ENCODE measurements at places on chromosomes 13 and 19.

GRCh38 chr13:101499406-101499805 lies 46.9 kb downstream of the ITGBL1 start:
- no peak for DNase-seq

DNA sequence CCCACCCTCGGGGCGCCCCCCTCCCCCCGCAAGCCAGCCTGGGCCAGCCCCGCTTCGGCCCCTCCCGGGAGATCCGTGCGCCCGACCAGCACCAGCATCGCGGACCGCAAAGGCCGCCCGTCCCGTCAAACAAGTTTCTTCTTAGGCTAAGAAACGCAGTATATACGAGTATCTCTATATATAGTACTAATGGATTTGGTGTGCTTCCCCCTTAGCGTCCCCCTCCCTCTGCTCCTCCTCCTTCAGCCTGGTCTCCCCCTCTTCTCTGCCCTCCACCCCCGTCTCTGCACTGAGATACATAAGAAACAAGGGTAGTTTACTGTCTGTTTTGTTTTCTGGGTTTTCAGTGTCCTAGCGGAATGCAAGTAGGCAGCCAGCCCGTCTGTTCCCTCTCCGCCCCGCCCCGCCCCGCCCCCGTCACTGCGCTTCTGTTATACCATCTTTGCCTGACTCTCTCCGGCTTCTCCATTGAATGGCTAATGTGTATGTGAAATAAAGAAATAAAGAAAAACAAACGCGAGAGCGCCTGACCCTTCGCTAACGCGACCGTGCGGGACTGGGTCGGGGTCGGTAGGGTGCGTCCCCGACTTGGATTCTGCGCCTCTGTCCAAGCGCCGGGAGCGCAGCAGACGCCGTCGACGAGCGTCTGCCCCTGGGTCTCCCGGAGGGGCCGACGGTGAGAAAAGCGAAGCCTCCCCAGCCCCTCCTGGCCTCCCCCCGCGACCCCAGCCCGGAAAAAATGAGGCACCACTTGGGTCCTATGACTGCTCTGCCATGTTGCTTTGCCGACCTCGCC lies 4.2 kb downstream of the LYL1 start:
- peak; percentile 71 for DNase-seq

- DNase-seq = no peak
These were observed 197.1 kb upstream of the TSHZ3 start for GRCh38 chr19:31546205-31546960.

- DNase-seq = peak; percentile 72
These were observed 26.3 kb downstream of the ZNF844 start for GRCh38 chr19:12090807-12091206.

DNA sequence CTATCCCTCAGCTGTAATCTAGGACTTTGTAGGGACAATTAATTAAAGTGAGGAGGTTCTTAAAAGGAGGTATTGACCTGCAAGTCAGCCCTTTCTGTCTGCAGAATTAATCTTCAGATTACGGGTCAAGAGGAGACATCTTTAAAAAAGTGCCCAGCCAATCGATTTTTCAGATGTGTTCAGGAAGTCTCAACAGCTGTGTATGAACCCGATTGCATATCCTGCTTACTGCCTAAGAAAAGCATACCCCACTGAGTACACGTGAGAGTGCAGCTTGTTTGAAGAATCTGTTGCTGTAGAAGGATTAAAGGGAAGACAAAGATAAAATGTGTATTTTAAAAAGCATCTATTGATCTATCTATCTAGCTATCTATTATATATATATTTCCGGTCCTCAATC lies 1194.5 kb downstream of the UQCRFS1 start:
- DNase-seq = no peak

- DNase-seq = no peak
These were observed 232.0 kb upstream of the SPRY2 start for GRCh38 chr13:80572923-80573316.

GRCh38 chr19:18202778-18203407 lies 949 bp downstream of the RAB3A start:
- DNase-seq = peak; percentile 55

DNA sequence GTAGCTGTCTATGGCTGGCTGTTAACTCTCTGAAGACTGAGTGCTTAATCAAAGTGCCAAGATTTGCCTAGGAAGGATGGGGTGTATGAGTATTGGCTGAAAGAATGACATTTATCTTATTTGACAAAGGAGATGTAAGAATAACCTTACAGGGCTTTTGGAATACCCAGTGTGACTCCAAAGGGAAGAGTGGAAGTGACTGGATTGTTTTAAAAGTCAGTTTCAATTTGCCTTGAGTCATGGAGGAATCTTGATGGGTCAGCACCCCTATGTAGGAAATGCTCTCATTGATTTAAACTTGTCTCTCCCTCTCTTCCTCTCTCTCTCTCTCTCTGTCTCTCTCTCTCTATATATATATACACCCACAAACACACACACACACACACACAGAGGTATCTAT lies 118.4 kb upstream of the CLDN10 start:
- DNase-seq = no peak

- DNase-seq = no peak
These were observed 67.3 kb upstream of the KLF12 start for GRCh38 chr13:74201530-74201929.

DNA sequence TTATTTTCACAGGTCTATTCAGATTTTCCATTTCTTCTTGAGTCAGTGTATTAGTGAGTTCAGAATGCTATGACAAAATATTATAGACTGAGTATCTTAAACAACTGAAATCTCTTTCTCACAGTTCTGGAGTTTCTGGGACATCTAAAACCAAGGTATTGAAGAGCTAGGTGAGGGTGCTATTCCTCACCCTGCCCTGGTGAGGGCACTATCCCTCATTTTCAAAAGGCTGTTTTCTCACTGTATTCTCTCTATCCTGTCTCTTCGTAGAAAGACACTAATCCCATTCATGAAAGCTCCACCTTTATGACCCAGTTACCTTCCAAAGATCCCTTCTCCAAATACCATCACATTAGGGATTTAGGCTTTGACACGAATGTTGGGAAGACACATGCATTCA lies 1617.1 kb downstream of the PCDH9 start:
- DNase-seq = no peak

GRCh38 chr13:83229574-83230305 lies 652.5 kb downstream of the SLITRK1 start:
- DNase-seq = no peak

DNA sequence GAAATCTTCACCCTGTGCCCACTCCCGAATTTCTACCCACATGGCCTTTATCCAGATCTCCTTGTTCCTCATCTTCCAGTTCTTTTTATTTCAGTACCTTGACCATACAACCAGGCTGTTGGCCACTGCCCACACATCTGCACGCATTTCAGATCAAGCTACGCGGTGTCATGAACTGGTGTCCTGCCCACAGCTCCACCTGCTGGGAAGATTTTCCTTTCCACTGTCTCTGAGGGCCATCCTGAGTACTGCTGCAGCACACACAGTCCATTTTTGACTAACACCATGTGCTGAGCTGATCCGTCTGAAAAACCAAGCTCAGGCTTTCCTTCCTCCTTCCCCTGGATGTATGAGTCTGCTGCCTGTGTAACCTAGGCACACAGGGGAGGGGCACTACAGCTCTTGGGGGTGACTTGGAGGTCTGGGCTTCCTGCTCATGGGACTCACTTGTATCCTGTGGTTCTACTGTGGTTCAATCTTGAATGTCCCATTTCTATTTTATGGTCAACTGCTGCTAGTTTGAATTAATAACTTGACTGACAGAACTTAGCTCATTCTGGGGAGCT lies 71.9 kb downstream of the WASF3 start:
- no peak for DNase-seq

- no peak for DNase-seq
These were observed 143.4 kb downstream of the ZIC5 start for GRCh38 chr13:99828123-99828522.

DNA sequence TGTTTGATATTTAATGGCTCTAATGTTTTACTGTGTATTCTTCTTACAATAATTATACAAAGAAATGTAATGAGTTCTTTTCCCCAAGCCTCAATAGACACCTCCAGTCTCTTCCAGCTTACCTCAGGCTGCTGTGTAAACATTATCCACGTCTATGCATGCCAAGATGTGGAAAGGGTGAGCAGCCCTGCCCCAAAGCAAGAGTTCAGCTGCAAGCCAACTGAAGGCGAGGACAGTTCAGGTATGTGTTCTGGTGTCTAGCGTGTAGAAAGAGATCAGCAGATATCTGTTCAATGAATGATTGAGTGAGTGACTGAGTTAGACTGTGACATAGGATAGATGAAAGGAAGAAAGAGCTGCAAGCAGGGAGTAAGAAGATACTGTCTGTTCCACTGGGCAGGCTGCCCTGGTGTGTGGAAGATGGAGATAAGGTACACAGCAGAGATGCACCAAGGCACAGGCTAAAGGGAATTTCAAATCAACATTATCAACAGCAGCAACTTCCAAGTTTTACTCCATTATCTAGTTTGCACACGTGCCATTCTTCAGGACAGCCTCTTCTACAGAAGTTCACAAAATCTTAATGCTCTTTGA lies 66.0 kb downstream of the LATS2 start:
- DNase-seq = no peak

- DNase-seq = no peak
These were observed 17.7 kb upstream of the FBXO17 start for GRCh38 chr19:38993271-38993670.

GRCh38 chr19:9362905-9363304 lies at the start of gene ZNF177:
ZNF177 (plus strand) TSS chr19:9363013; CDS start chr19:9378312, 15,299 bp downstream.
- no peak for DNase-seq

DNA sequence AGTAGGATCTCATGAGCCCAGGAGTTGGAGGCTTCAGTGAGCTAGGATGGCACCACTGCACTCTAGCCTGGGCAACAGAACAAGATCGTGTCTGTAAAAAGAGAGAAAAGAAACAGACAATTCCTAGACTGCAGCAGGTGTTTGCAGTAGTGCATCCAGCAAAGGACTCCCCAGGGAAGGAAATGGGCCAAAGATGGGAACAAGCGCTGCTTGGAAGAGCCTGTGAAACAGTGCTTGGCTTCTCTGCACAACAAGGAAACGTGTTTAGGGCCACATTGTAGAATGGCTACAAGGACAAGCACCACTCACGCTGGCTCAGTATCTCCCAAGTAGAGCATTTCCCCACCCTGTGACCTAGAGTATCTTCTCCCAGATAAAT lies 35.5 kb upstream of the LDLR start:
- no peak for DNase-seq

DNA sequence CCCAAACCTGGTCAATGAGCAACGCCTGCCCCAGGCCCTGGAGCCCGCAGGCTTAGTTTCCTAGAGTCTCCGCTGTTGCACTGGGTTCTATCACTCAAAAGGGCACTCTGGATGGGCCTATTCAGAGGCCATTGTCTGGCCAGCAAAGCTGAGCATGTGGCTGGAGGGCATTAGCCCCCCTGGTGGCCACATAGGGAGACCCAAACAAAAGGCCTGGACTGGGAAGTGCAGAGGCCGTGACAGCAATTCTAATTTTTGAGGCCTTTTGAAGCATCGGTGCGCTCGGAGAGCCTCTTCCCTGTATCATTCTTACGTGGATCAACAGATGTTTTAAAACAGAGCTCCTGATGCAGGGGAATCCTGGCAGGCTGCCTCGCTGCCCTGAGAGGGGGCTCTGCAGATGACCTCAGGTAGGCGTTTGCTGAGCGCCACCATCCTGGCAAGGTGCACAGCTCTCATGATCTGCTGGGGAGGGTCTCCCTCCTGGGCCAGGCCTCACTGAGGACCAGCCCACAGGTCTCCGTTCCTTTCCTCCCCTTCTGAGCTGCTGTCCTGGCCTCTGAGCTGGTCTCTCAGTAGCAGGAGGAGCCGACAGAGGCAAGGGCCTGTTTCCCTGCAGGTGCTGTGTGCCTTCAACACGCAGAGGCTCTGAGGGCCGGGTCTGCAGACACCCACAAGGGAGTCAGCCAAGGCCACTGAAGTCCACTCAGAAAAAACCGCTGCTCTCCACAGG lies 190.5 kb downstream of the URI1 start:
- DNase-seq = no peak

DNA sequence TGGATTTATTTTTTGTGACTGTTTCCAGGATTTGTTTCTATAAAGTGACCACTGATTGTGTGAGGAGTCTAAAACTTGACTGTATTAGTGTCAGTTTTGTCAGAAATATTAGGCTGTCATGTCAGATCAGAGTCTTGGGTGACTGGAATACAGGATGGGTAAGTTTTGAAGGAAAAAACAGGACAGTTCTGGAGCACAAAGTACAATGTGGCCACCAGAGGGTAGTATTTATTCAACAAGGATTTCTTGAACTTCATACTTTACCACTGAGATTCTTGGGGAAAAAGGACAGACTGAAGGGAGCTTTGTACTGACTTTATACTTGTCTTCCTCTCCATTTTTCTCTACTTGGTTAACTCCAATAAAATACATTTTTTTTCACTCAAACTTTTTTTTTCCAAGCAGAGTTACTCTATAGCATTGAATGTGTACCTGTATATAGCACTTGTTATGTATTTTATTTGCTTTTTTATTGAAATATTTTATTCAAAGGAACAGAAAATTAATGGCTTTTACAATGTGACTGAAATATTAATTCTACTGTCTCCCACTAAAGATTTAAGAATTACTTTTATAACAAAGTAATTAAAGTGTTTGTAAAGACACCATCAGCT lies 51.1 kb downstream of the LMO7 start:
- DNase-seq = no peak

DNA sequence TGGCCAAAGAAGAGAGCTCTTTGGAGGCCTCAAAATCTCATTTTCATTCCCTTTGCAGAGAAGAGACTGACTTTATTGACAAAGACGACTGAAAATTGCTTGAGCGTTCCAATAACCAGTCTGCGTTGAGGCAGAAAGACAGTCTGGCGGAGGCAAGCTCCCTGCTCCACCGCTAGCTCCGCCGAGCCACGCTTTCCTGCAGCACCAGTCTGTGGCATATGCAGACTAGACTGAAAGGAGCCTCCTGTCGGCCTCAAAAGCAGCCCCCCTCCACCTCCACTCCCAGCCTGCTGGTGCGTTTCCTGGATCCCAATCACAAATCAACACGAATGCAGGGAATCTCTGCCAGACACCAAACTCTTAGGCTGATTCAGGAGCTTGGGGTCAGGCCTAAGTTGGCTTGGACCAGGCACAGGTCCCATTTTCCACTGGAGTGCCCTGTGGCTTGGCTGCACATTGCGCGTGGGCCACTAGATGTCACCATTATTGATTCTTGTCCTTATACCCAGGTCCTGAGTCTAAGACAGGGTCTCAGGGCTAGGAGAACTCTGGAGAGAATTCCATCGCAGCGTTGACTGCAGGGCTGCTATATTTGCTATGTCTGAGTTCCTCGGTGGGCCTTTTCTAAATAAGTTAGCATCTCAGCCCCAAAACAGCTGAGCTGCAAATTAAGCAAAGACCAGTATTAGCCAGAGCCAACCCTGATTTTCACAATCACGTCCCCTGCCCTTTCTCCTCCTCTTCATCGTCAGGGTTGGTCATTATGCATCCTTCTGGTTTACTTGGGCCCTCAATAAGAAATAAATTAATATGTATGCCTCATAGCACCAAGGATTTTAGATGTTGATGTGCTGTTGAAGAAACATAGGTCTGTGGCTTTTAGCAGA lies 5.2 kb upstream of the ZNF507 start:
- DNase-seq = peak; percentile 61

GRCh38 chr13:110318920-110319319 lies 11.8 kb downstream of the COL4A2 start:
- no peak for DNase-seq

GRCh38 chr13:44971656-44972595 lies 17.3 kb downstream of the NUFIP1 start:
- no peak for DNase-seq
